AG08396 (cell line): ENCODE measurements at places on chromosomes 11 and 22.

GRCh38 chr11:898143-898511 lies 12.5 kb downstream of the CHID1 start:
- peak; percentile 46 for DNase-seq

DNA sequence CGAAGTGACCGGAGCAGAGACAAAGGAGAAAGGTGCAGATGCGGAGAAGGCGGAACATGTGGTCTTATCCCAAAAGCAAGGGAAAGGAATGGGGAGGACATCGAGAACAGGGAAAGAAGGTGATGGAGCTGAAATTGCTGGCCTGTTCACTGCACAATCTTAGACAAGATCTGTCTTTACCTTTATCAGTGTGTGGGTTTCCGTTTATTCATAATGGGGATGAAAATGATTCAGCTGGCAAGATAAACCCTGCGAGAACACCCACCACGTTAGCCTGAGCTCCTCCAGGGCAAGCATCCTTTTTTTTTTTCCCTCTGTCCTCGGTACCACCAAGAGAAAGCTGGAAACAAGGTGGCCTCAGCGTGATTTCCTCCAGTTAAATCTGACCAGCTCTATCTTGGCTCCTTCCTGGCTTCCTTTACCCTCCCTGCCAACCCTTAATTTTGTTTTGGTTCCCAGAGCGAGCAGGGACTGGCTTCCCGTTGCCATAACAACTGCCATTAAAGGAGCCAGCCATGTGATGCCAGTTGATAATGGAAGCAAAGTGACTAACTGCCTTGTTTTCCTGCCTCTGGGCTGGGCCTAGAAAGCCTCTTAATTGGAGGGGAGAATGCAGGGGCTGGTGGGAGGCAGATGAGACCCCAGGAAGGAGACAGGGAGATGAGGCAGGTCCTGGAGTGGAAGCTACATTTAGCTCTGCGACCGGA lies 4.2 kb downstream of the SGSM1 start:
- peak; percentile 23 for DNase-seq

- peak; percentile 37 for DNase-seq
Measured at GRCh38 chr11:59207988-59208451, 4.7 kb downstream of the MPEG1 start.

GRCh38 chr22:32979606-32980005 lies 78.6 kb downstream of the SYN3 start:
- DNase-seq, result no peak

GRCh38 chr11:117454564-117454917 lies 126.9 kb downstream of the CEP164 start:
- DNase-seq, result no peak

DNA sequence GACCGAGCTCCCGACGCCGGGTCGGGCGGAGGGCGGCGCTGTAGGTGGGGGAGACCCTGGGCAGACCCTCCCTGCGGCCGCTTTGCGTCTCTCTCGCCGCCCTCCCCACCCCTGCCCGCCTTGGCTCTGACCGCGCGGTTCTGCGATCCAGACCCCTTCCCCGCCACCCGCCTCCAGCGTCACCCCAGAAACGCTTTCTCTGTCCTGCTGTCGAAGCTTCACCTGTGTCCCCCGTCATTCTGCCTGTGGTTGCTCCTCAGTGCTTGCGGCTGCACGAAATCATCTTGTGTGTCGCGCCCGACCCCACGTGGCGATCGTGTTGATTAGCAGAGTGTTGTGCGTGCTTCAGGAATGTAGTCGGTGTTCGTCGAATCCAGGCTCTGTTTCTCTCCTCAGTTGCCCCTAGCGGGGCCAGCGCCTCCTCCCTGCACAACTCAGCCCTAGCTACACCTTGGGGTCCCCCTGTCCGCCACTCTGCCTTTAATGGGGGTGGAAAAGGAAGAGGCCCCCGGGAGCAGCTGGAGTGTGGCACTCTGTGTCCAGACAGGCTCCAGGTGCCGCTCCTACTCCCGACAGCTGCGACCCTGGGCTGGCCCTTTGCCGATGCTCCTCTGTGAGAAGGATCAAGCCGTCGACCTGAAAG lies 851 bp downstream of the PTDSS2 start:
- DNase-seq, result peak; percentile 81

DNA sequence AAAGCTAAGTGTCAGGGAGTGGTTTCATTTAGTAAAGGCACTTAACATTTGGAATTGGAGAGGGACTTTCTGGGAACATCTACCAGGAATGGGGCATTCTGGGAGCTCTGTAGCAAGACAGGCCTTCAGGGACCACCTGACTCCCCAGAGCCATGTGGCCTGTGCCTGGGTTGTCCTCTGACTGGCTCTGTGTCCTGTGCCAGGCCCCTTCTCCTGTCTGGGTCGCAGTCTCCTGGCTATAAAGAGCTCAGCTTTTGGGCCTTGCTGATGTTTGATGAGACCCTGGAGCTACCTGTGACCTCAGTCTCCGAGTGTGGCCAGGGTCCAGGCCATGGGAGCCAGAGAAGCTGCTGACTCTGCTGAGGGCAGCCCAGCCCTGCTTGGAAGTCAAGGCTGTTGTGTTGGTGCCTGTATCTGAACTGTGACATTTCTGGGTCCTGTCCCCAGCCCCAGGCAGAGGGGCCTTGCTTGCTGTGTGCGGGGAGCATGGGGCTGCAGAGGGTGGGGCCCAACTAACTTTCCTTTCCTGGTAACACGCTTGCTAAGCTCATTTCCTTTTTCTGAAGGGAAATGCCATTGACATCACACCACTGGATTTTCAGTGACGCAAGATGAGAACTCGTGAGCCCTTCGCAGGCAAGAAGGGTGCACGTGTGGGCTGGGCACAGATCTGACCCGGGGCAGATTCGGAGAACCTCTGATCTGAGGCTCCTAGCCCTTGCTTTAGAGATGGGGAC lies 41.3 kb downstream of the LRRC32 start:
- DNase-seq, result no peak

GRCh38 chr22:20422271-20423007 lies 15.2 kb downstream of the SCARF2 start:
- peak; percentile 83 for DNase-seq

DNA sequence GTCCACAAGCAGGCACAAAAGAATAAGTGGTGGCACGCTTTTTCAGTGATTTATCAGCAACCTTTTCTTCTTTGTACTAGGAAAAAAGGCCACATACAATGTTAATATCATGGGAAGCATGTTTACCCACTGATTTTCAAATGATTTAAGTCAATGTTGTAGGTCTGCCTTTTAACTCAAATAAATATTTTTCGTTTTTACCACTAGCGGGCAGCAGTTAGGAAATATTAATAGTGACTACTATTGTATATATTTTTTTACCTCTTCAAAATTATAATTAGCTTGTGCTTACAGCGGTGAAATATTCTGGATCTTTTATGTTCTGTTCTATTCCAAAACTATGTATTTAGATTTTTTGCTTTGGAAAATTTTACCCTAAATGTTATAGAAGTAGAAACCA lies 6.4 kb upstream of the SLC17A6 start:
- DNase-seq, result no peak

DNA sequence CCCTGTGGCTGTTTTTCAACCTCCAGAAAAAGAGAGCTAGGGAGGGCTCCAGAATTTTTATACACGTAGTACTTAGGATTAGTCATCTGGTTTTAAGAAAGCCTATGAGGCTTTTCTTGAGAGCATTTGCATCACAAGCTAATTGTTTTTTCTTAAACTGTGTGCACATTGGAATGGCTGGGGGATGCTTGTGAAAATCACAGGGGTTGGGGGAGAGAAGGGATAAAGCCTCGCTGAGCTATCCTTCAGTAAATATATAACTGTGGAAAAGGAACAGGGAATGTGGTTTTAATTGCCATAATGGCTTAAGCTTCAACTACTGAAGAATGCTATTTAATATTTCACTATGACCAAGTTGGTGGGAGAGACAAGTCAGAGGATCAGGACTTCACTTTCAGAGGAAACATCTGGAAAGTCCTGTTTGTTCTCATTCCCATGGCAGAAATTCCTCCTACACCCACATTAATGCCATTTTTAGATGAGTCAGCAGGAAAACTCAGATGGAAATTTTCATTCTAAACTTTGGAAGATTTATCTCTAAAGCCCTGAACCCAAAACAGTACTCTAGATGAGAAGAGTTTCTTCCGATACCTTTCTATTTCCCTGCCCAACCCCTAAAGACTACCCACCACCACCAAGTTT lies 591.3 kb downstream of the LRRC4C start:
- DNase-seq, result no peak

DNA sequence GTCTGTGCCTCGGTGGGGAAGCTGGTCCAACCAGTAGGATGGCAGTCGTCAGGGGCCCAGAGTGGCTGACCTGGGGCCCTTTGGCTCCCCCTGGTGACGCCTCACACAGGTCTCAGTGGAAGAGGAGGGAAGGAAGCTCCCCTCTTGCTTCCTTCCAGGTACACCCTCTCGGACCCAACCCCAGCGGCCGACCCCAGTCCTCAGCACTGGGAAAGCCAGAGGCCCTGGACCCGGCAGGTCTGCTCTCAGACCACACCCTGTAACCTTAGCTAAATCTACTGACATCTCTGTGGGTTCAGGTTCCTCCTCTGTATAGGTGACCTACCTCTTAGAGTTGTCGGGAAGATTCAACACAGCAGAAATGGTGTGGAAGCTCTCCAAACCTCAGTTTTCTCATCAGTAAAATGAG lies 3.4 kb upstream of the SCUBE1 start:
- peak; percentile 72 for DNase-seq
